Lung microvascular endothelial cell (primary cell): ENCODE measurements at places on chromosomes 1 and 21. TPM values are rescaled to one million over a fixed set of nuclear protein-coding genes. Genes with fewer than 3 reads are reported as not detected.

TNFSF4 gene
- 1.4 and 7.0 TPM in 2 replicates for total RNA-seq

KRTAP11-1 gene
- not detected in 2 replicates for total RNA-seq

ELF3 gene
- under 0.01 TPM in 1 of 2 replicates, not detected in the other for total RNA-seq

CR1L gene
- not detected in 2 replicates for total RNA-seq

KCNK1 gene
- total RNA-seq: under 0.01 TPM in 2 replicates

PALMD gene
- total RNA-seq: 22.2 and 30.3 TPM in 2 replicates

ANKRD35 gene
- total RNA-seq: under 0.01 and 0.22 TPM in 2 replicates

LCE3E gene
- not detected in 2 replicates for total RNA-seq

GJA9 gene
- total RNA-seq: not detected in 2 replicates

ST7L gene
- 9.2 and 17.3 TPM in 2 replicates for total RNA-seq

AK4 gene
- 10.5 and 26.4 TPM in 2 replicates for total RNA-seq

PPFIA4 gene
- under 0.01 TPM in 2 replicates for total RNA-seq

KCNT2 gene
- total RNA-seq: under 0.01 TPM in 2 replicates

MAP3K21 gene
- total RNA-seq: 0.44 and 0.79 TPM in 2 replicates
